ENCODE measurements at places on chromosomes 5 and 9.

GRCh38 chr5:78361631-78361993 lies 1.2 kb downstream of the SCAMP1 start:
- DNase-seq: no peak

DNA sequence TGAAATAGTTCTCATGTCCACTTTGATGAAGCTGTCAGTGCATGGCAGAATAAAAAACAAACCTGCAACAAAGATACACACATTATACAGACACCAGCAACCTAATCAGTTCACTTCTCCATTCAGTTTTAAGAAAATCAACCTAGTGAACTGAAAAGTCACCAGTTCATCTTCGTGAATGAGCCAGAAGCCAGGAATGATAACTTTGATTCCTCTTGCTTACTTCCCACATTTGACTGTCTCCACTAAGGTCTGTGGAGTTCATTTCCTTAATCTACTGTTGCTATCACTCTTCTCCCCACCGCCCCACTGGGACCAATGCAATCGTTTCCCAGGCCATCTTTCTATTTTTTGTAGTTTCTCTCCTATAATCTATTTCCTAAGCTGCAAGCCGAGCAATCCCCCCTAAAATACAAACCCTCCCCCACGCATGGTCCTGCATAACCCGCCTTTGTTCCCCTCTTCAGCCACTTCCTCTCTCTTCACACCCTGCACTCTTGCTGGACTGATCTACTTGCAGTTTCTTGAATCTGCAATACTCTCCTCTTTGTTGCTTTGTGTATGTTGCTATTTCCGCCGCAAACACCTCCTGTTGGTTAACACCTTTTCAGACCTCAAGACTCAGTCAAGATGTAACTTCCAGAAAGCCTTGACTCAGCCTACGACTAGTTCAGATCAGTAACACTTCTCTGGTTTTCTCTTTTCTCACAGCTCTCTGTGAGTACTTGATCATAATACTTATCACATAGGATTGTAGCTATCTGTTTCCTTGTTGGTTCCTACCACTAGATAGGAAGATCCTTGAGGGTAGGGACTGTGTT lies 16.6 kb downstream of the STOM start:
- no peak for DNase-seq

DNA sequence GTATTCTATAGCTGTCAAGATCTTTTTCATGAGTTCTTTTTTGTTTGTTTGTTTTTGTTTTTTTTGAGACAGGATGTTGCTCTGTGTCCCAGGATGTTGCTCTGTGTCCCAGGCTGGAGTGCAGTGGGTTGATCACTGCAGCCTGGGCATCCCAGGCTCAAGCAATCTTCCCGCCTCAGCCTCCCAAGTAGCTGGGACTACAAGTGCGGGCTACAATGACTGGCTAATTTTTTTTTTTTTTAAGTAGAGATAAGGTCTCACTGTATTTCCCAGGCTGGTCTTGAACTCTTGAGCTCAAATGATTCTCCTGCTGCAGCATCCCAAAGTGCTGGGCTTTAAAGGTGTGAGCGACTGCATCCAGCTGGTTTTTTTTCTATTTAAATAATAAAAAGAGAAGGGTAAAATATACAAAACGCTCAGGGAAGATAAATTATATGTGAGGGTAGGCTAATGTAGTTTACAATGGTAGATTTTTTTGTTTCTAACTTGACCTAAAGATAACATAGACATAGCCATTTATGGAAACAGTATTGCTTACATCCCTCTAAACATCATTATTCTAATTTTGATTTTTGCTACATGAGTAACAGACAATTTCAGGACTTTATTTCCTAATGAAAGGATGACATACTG lies 21.9 kb downstream of the ERBIN start:
- no peak for DNase-seq

GRCh38 chr9:105973951-105974351 lies 279.6 kb downstream of the TMEM38B start:
- no peak for DNase-seq

DNA sequence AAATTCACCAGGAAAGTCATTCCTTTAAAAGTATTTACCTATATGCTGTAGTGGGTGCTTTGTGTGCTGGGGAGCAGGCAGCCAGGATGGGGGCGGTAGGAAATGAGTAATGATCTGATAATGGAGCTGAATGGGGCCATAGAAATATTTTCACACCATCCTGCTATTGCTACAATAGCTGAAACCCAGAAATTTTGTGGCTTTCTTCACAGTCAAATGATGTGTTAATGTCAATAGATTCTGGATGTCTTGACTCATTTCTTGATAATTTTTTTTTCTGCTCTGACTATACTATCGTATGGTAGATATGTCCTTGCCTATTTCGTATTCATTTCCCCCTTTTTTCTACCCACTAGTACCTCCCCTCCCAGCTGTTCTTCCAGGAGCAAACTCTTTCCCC lies 59.5 kb downstream of the RORB start:
- DNase-seq: no peak

DNA sequence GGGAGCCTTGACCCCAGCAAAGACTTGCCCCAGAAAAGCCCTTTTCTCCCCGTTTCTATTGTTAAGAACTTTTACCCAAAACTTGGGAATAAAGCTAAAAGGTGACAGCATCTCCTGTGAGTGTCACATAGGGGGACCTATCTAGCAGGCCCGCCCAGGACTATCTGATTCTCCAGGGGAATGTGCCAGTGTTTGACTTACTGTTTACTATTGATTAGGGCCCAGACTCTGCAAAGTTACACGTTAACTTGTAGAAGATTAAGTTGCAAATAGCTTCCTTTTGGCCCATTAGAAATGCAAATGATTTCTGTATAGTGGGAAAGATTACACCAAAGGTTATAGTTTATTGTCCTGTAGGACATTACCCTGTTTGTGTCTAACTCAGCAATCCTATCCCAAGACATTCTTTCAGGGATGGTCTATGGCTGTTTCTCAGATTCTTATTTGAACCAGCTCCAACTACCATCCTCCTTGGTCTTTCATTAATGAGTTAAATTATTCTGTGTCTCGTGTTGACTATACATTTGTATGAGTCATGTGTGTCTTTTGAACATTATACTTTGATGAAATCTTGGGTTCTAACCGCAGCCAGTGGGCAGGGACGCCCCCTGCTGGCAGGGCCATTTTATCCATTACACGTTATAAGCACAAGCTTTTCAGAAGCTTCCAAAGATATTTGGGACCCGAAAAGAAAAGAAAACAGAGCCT lies 60.7 kb downstream of the HRH2 start:
- no peak for DNase-seq

DNA sequence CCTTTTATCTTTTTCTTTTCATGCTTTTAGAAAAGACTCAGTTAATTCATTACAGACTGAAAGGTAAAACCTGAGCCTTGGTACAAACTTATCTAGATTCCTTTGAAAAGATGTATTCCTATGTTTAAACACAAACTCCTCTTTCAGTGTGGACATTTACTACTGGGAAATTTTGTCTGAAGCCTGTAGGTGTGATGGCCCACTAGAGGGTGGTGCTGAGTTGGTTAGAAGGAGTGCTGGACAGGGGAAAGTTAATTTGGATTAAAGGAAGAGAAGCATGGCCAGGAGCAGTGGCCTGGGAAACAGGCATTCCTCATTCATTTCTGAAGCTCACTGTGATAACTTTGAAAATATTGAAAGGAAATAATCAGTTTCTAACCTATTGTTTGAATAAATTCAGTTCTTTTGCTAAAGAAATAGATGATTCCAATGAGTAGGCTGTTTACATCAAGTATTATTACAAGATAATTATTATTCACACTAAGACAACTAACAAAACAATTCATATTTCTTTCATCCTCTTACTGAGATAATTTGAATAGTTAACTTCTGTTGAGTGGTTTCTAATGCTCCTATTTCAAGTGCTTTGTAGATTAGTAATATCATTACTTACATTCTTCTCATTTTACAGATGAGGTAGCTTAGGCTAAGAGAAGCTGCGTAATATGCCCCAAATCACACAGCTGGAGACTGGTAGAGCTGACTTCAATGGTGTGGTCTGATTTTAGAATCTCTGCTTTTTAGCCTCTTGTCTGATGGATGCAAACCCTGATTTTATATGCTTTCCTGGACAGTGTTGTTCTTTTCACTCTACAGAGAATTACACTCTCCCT lies 150.9 kb downstream of the ADGRV1 start:
- DNase-seq: no peak

GRCh38 chr5:160270704-160271103 lies 41.4 kb downstream of the FABP6 start:
- no peak for DNase-seq

DNA sequence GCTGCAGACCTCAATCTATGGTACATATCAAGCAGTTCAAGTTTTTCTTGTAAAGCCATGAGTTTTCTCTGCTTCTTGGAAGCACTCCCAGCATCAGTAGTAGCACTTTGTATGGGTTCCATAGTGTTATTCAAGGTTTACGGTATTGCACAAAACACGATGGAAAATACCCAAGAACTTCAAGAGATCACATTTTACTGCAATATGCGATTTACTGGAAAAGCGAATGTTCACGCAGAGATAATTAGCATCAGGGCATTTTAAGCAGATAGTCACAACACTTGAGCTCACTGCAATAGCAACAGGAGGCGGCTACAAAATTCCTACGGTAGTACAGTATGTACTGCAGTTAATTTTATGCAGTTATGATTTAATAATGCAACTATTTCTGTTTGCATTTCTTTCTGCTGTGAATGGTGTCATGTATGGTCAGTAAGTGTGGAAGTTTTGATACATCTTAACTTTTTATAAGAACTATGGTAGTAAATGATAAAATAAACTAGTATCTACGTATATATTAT lies 200.8 kb downstream of the SMARCA2 start:
- no peak for DNase-seq

GRCh38 chr9:114898741-114899140 lies 31.6 kb downstream of the TNFSF8 start:
- no peak for DNase-seq

GRCh38 chr5:61595426-61595825 lies 263.4 kb downstream of the ZSWIM6 start:
- no peak for DNase-seq

GRCh38 chr5:141343242-141343952 lies at the start of gene PCDHGA3:
Gene PCDHGA3 (plus strand): TSS chr5:141343829. CDS start chr5:141344034, 205 bp downstream.
- DNase-seq: no peak

- DNase-seq: no peak
Observed at GRCh38 chr9:91427873-91428272, 4.2 kb upstream of the NFIL3 start.

GRCh38 chr9:115033800-115034199 lies 84.2 kb downstream of the TNC start:
- DNase-seq: no peak

DNA sequence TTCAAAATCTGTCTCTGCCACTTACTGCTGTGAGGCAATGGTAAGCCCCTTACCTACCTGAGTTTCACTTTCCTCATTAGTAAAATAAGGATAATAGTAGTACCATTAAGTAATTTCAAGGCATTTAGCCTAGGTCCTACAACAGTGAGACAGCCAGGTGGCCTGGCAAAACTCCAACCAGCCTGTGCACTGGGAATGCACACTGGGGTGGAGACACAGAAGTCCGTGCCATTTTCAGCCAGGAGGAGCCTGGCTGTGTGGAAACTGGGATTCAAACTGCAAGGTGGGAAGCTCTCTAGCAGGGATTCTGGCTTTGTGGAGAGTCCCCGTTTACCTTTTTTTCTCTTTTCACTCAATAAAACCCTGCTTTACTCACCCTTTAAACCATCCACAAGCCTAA lies 630.4 kb downstream of the PRELID2 start:
- DNase-seq: no peak

DNA sequence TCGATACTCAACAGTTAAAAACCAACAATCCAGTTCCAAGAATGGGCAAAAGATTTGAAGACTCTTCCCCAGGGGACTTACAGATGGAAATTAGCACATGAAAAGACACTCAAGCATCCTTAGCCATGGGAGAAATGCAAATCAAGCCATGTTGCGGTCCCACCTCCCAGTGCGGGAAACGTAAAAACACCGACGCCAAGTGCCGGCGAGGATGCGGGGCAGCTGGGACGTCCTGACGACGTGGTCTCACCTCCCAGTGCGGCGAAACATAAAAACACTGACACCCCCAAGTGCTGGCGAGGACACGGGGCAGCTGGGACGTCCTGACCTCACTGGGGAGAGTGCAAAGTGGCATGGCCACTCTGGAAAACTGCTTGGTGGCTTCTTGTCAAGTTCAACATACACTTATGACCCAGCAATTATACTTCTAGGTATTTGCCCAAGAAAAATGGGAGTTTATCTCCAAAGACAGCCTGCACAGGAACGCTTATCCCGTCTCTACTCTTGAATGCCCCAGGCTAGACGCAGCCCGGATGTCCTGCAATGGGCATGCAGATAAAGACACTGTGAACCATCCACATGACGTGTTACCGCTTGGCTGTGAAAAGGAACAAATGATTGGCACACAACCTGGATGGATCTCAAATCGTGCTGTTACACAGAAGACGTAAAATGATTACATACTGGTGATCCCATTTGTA lies 60.1 kb upstream of the UBAC1 start:
- DNase-seq: no peak

GRCh38 chr5:120016717-120017382 lies 387.5 kb downstream of the FAM170A start:
- DNase-seq: no peak

DNA sequence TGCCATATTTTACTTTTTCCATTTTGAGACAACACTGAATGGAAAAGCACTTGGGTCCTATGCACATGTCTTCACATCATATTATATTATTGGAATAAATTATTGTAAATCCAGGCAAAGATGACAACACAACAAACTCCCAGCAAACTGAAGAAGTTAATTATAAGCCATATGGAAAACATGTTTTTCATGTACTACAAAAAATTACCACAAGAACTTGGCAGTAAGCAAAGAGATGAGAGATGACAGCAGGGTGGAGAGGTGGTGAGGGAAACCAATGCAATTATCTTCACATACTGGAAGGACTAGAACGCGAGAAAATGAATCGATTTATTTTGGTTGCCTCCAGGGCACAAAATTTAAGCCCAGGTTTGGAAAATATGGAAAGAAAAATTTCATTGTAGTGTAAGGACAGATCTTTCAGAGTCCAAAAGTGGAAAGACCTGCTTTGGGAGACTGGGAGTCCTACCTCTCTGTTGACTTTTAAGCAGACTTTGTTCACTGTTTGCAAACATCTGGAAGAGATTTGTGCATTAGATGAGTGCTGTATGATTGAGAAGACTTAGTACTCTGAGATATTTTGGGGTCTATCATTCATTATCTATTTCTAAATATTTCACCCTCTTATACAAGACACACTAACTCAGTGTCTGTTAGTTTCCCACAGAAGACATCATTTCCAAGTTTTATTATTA lies 138.0 kb downstream of the TMEM232 start:
- DNase-seq: no peak

- no peak for DNase-seq
Observed at GRCh38 chr5:134088994-134089560, 25.4 kb upstream of the TCF7 start.

DNA sequence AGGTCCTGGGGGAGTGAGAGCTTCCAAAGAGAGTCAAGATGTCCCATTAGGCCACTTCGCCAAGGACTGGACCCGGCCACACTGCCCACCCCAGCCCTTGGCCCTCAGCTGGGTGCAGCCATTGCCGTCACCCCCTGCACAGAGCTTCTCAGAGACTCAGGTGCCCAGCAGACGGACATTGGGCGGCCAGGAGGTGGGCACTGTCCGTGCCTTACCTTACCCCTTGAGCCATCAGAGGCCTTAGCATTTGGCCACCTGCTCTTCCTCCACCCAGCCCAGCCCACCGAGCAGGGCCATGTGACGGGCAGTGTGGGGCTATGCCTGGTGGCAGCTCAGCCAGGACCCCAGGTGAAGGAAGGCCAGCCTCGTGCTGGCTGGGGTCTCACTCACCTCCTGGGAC lies 3.3 kb upstream of the DNLZ start:
- DNase-seq: no peak

GRCh38 chr5:37495210-37495609 lies 116.1 kb downstream of the WDR70 start:
- DNase-seq: no peak

- no peak for DNase-seq
Observed at GRCh38 chr9:2174306-2174705, 159.2 kb downstream of the SMARCA2 start.

All from NCI-H2107 (cell line).